ENCODE measurements at places on chromosomes 2 and 18. TPM values are rescaled to one million over a fixed set of nuclear protein-coding genes. Genes with fewer than 3 reads are reported as not detected.

The KCNK3 gene
- 47.5 TPM for total RNA-seq

The PIAS2 gene
- 14.3 TPM for total RNA-seq

The DHRS9 gene
- 31.4 TPM for total RNA-seq

The DYNAP gene
- total RNA-seq = not detected

The SIGLEC15 gene
- not detected for total RNA-seq

The BOK gene
- total RNA-seq = 25.7 TPM

The MSTN gene
- total RNA-seq = 0.19 TPM

The C1QL2 gene
- not detected for total RNA-seq

The SERPINB5 gene
- total RNA-seq = not detected

The GCG gene
- total RNA-seq = not detected

The HOXD13 gene
- total RNA-seq = not detected

The CAPN14 gene
- 0.22 TPM for total RNA-seq

The CGREF1 gene
- total RNA-seq = 4.5 TPM

The CYRIA gene
- total RNA-seq = 2.8 TPM

The REG1B gene
- not detected for total RNA-seq

The FEV gene
- total RNA-seq = not detected

The TMEM200C gene
- 4.4 TPM for total RNA-seq

The EFEMP1 gene
- 308 TPM for total RNA-seq

The TDRD15 gene
- not detected for total RNA-seq

The LCT gene
- total RNA-seq = not detected

The CARF gene
- total RNA-seq = 11.2 TPM

The CCL20 gene
- total RNA-seq = not detected

The POMC gene
- total RNA-seq = 12.6 TPM

The GPR45 gene
- total RNA-seq = not detected

The ANKAR gene
- 5.1 TPM for total RNA-seq

The CTAGE1 gene
- total RNA-seq = not detected

Measured in right atrium auricular region (tissue), 2 donors.